ENCODE measurements at places on chromosomes 7 and 10.

DNA sequence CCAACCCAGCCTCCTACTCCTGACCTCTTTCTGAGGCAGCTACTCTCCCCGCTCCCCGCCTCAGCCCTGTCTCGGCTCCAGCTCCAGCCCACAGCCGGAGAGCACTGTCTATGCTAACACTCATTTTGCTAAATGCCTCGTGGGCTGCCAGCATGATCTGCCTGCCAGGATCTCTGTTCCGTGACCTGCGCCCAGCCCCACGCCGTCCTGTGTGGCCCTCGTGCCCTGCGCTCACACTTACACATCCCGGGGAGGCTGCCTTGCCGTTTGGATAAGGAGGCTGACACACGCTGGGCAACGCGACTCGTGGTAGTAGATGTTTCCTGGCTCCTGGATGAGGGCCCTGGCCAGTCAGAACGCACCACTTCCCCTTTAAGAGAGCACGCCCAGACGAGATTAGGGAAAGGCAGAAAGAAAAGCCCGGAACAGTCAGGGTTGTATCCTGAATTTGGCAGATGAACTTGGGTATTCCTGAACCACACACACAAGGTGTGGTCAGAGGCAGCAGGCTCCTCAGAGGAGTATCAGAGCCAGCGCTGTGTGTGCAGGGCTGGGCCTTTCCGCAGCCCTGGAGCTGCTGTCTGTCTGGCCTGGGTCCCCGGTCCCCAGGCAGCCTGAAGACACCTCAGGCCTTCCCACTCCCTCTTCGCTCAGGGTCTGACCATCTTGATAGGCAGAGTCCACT is 97.7 kb upstream of the EFCAB10 start:
- no peak for DNase-seq

DNA sequence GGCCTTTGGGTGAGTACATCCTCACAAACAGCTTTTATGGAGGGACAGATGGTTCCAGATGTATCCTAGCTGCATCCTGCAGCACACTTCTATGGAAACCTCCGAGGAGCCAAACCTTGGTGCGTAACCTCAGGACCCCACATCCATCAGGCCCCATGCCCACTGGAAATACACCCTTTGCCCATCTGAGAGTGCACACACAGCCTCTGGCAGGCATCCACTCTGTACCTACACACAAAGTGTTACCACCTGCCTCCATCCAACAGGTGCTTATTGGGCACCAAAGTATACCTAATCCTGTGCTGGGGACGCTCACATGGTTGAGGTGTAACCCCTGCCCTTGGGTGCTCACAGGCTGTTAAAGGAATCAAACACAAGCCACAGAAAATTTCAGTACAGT is 117.9 kb downstream of the ADCY1 start:
- no peak for DNase-seq

DNA sequence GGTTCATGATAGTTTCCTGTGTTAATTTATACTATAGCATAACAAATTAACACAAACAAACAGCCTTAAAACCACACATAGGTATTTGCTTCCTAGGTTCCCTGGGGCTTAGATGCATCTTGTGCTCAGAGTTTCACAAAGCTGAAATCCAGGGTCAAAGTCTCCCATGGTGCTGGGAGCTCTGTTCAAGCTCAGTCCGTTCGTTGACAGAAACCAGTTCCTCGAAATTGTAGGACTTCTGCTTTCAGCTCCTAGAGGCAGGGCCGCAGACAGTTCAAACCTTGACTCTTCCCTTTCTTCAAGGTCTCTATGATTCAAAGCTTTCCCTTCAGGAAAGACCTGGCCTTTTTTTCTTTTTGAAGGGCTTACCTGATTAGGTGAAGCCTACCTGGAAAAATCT is 90.5 kb downstream of the VSTM2A start:
- no peak for DNase-seq

GRCh38 chr7:23226844-23227450 is 19.6 kb upstream of the GPNMB start:
- DNase-seq, result no peak

GRCh38 chr10:89491932-89492331 is 43.5 kb downstream of the SLC16A12 start:
- DNase-seq, result no peak

DNA sequence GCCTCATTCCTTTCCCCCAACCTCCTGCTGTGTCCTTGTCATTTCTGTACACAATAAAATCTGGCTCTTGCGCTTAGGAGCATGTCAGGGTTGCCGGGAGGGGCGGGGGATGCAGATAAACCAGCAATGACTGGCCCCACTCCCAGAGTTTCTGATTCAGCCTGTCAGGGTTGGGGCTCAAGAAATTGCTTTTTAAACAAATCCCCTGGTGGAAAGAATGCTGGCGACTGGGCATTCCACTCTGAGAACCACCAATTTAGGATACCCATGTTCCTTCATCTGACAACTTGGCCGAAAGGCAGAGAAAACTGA is 376.4 kb downstream of the TCERG1L start:
- DNase-seq, result no peak

DNA sequence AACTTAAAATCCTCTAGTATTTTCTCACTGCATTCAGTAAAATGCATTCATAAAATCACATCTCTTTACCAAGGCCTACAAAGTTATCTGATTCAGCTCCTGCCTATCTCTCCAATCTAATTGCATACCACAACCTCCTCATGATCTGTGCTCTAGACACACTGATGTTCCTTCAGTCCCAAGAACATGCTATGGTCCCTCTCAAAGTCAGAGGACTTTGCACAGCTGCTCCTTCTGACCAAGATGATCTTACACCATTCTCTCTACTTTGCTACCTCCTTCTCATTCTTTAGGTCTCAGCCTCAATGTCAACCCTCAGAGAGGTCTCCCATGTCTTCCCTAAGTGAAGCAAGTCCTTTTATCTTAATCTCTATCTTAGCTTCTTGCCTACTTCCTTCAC is 45.5 kb downstream of the CAV1 start:
- DNase-seq, result no peak

GRCh38 chr10:33233635-33234034 is 100.8 kb downstream of the NRP1 start:
- no peak for DNase-seq

GRCh38 chr10:88032566-88032965 is 169.1 kb downstream of the PTEN start:
- DNase-seq, result no peak

- DNase-seq, result no peak
Measured at GRCh38 chr7:151551820-151552219, 32.1 kb upstream of the RHEB start.
